ENCODE measurements at places on chromosomes 1 and 21.
A peak's percentile ranks its signal among the peaks of the same experiment; 100 is the strongest.

GRCh38 chr1:42941640-42942330 is 16.9 kb downstream of the SLC2A1 start:
- DNase-seq, result peak; percentile 78

GRCh38 chr1:117312453-117313138 is 54.7 kb upstream of the MAN1A2 start:
- DNase-seq, result no peak

DNA sequence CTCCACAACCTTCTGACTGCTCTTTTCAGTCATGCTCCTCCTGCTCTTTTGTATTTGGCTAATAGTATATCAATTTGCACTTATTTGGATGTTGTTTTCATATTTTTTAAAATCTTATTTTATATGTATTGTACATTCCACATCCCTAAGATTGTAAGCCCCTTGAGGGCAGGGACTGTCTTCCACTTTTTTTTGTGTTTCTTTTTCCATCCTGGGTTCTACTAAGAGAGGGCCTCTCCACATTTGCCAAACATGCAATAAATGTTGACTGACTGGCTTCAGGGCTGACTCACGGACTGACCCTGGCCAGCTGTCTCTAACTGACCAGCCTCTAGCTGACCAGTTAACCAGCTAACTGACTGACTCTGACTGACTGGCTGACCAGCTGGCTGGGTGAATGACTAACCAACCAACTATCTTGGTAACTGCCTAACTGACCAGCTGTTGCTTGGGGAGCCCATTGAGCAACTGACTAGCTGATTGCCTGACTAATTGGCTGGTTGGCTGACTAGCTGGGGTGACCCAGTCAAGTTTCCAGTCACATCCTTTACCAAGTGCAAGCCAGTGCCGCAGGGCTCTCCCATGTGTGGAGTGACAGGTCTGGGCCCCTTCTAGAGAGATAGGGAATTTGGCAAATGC is 16.1 kb downstream of the CSF1 start:
- DNase-seq, result peak; percentile 63

GRCh38 chr1:116740746-116741145 is 13.5 kb upstream of the CD2 start:
- DNase-seq, result no peak

DNA sequence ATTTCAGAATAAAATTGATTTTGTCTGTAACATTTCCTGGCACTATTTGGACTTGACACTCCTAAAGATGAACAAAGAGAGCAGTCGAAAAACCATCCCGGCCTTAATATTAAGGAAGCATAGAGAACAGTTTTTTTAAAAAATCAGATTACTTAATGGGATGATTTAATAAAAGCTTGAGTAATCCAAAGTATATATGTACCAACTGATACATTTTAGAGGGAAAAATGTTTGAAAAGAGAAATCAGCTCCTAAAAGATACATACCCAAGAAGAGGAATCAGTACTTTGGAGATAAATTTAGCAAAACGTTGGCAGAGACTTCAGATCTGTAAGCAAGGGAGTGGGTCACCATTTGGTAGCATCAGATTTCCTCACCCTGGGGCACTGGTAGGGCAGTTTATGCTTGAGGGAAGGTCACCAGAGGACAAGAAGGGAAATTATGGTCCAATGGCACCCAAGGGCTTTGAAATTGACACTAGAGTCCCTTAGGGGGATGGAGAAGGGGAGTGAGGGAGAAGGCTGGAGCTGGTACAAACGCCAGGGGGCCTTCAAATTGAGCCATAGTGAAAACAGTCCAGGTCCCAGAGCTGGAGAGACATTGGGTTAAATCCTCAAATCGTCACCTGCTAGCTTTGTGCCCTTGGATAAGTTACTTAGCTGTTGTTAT is 5.9 kb downstream of the SLAMF7 start:
- no peak for DNase-seq

DNA sequence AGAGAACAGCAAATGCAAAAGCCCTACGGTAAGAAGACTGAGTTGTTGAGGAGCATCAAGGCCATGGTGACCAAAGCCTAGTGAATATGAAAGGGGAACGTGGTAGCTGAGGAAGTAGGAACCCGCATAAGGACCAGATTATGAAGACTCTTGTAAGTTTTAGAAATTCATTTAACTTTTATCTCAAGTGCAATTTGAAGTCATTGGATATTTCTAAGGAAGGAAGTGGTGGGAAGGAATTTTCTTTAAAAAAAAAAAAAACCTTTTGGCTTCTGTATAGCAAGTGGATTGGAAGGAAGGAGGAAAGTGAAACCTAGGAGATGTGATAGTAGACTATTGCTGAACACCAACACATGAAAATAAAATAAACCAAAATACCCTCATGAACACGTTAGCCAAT is 119.0 kb downstream of the TNFSF18 start:
- no peak for DNase-seq

GRCh38 chr1:199353906-199354305 is 673.6 kb upstream of the NR5A2 start:
- DNase-seq, result no peak

Data from skeletal muscle cell (primary cell).